ENCODE measurements at places on chromosomes 1 and 21.
A peak's percentile ranks its signal among the peaks of the same experiment; 100 is the strongest.

DNA sequence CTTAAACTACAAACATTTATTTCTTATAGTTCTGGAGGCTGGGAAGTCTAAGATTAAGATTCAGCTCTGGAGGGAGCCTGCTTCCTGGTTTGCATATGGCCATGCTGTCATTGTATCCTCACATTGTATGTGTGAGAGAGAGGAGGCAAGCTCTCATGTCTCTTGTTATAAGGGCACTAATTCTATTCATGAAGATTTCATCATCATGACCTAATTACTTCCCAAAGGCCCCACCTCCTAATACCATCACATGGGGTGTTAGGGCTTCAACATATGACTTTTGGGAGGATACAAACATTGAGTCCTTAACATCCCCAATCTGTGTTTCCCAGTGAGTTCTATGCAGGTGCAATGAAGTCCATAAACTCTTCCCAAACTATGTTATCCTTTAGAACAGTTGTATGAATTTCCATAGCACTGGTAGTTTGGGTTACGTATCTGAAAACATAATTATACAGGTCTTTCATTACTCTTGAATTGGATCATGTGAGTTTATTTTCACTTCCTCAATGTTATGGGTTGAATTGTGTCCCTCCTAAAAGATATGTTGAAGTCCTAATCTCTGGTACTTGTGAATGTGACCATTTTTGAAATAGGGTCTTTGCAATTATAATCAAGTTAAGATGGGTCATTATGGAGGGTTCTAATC, 124.2 kb downstream of the RUNX1 start:
- DNase-seq: no peak

- peak; percentile 73 for DNase-seq
Observed at GRCh38 chr1:45687754-45688740, at the start of gene TMEM69. TSS of gene TMEM69 (plus strand) at chr1:45688181. CDS start at chr1:45691069, 2,888 bp downstream.

DNA sequence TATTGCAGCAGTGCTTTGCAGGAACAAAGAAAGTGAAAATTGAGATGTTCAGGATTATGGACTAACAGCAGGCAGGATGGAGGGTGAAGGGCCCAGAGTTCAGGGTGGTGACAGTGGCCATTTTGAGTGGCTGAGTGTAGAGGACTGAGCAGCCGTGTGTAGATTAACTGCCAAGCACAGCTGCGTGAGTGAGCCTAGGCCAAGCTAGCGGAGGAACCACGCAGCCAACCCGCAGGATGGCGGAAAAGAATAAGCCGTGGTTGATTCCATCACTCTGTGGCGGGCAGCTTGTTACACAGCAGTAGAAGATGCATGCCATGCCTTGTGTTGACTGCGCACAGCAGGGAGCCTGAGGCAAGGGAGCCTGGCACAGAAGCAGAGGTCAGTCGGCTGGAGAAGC, 102.5 kb upstream of the KIF26B start:
- no peak for DNase-seq

- DNase-seq: no peak
Observed at GRCh38 chr1:244092964-244093638, 42.0 kb downstream of the ZBTB18 start.

Data from stimulated activated CD4-positive, alpha-beta T cell treated with anti-CD3 and anti-CD28 coated beads, TNF-alpha, amount 100 ng/mL, for 24 hours (primary cell).